8988T (cell line): ENCODE measurements at places on chromosomes 3 and 15.

DNA sequence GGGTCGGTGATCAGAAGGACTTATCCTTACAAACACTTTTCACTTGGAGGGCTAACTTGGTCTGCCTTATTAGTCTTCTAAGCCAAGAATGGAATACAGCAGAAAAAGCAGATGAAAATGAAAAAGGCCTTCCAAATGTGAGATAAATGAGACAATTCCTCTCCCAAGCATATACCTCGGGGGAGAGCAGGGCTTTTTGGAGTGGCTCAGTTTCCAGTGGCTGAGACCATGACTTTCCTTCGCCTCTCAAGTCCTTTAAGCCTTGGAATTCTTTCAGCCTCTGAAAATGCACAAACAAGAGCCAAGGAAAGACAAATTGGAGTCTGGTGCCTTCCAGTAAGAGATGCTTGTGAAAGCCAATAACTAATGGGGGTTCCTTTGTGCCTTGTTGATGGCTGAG is 130.9 kb downstream of the DTWD1 start:
- DNase-seq: no peak

- no peak for DNase-seq
These were observed 44.4 kb upstream of the B3GALNT1 start for GRCh38 chr3:161149529-161149928.

DNA sequence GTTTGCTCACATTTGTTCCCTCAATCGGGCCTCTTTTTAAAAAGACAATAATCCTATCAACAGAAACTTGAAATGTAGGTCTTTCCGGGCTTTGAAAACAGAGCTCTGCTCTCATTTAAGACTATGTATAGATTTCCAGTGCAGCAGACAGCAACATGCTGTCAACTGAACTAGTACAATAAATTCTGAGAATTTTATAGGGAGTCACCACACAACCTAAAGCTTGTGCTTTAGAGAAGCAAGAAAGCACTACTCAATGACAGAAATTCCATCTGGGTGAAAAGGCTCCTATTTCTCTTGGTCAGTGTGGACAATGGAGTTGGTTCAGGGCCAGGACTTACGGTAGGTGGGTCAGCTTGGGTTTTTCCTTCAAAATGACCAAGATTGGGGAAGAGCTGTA is 583.5 kb downstream of the ROBO1 start:
- DNase-seq: no peak

- no peak for DNase-seq
These were observed 504.6 kb downstream of the LPP start for GRCh38 chr3:188658606-188659005.

GRCh38 chr15:34331809-34332208 is 5.8 kb downstream of the SLC12A6 start:
- no peak for DNase-seq

- no peak for DNase-seq
These were observed 59.9 kb upstream of the ADAMTS9 start for GRCh38 chr3:64747679-64748078.

DNA sequence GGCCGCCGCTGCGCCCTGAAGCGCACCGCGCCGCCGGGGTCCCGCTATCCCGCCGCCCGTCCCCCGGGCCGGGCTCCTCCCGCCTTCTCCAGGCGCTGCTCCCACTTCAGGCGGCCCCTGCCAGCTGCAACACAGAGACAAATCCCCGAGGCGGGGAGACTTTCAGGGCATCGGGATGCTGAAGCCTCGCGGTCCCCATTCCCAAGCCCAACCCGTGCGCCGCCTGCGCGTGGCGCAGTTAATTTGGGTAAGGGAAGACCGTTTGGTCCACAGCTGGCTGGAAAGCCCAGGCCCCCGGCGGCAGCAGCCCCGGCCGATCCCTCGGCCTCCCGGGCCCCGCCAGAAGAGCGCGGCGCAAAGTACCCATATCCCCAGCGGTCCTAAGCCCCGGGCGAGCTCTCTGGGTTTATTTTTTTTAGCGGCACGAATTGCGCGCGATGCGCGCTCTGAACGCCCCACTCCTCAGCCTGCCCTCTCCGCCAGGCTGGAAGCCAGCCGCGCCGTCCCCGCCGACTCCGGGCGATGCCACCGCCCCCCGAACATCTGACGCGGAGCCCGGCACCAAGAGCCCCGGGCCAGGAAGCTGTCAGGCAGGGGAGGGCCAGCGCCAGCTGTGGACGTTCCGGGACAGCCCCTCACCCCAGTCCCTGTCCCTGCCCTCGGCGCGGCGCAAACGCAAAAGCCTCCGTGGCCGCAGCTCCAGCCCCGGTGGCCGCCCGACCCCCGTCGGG is 517 bp downstream of the FBN1 start:
- peak; percentile 43 for DNase-seq

GRCh38 chr3:6928064-6928463 is 67.1 kb downstream of the GRM7 start:
- DNase-seq: no peak
